SK-N-SH (cell line): ENCODE measurements at places on chromosomes 12 and 14. TPM values are rescaled to one million over a fixed set of nuclear protein-coding genes. Genes with fewer than 3 reads are reported as not detected.

GRCh38 chr14:79328863-79329262 lies 882.4 kb downstream of the DIO2 start:
- DNase-seq, result no peak

- no peak for DNase-seq
These were observed 178.7 kb downstream of the PAWR start for GRCh38 chr12:79512068-79512467.

Gene GPATCH2L
- 17.7 and 28.5 TPM in 2 replicates for polyA plus RNA-seq

Gene PCED1B
- polyA plus RNA-seq, result 0.08 and 0.21 TPM in 2 replicates

Gene MYH6
- polyA plus RNA-seq, result not detected in 2 replicates

Gene HNF1A
- not detected in 2 replicates for polyA plus RNA-seq

Gene AP1G2
- polyA plus RNA-seq, result 88.3 and 114 TPM in 2 replicates

Gene INSM2
- polyA plus RNA-seq, result 0.15 and 0.67 TPM in 2 replicates

DNA sequence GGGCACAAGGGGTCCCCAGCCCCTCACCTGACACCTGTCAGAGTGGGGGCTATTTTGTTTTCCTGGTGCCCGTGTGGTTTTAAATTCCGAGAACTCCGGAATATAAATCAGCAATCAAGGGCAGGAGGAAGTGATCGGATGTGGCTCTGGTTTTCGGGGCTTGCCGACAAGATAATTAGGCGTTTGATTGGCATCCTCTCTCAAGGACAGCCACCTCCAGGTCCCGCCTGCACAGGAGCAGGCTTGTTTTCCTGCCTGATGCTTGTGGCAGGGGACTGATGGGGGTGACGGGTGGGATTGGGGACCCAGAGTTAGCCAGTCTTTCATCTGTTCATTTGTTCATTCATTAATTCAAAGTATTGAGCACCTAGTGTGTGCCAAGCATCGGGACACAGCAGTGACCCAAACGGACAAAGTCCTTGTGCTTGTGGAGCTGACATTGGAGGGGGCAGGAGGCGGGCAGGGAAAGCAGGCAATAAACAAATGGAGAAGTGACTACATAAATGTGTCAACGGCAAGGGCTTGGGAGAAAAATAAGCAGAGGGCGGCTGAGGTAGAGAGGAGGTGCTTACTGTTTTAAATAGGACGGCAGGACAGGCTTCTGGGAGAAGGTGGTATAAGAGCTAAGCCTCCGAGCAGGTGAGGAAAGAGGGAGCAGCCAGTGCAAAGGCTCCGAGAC lies 166.5 kb downstream of the PHETA1 start:
- no peak for DNase-seq

- DNase-seq, result no peak
These were observed 18.0 kb upstream of the MYO1H start for GRCh38 chr12:109329686-109330085.

Gene PPM1H
- polyA plus RNA-seq, result 0.06 and 0.13 TPM in 2 replicates

- DNase-seq, result no peak
These were observed 486.4 kb downstream of the BCL11B start for GRCh38 chr14:98785578-98785977.

DNA sequence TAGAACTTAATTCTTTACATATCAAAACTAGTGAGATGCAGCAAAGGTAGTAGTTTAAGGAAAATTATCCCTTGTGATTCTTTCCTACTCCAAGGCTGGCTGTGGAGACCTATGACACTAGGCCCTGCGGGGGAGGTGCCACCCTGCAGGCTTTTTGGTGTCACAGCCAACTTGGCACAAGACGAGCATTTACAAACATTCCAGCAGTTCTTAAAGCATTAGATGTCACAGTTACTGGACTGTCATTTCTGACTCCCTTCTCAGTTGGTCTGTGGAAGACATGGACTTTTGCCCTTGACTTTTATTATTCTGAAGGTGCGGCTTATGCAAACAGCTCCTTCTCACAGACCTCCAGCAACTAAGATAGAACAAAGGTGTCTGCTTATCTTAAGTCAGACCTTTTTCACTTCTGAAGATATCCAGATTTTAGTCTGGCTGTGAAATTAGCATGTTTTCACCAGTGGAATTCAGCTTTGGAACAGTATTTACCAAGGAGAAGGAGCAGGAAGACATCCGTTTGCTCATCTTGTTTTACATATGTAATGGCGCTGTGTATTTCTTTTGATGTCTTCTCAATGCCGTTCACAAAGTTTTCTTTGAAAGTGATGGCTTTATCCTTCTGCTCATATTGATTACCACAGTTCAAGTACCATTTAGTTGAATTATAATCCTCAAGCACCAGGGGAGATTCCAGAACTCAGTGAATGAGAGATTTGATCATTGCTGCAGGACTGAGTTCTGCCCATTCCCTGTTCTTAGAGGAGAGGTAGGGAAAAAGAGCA lies 17.9 kb downstream of the SRGAP1 start:
- no peak for DNase-seq

DNA sequence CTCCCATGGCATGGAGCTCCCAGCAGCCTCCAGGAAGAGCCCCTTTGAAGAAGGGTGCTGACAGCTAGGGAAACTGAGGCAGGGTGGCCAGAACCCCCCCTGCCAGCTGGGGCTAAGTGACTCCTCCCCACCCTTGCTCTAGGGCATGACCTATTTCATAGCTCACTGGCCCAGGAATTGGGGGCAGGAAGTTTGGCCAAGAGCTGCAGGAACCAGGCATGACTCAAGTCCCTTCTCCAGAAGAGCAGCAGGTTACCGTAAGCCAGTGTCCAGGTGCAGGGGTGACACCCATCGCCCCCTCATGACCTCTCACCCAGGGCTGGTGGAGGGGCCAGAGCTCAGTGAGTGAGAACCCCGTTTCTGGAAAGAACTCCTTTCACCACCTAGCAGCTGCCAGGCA lies 1.9 kb downstream of the RASAL1 start:
- DNase-seq, result no peak

Gene FOXN4
- polyA plus RNA-seq, result 0.03 and 0.10 TPM in 2 replicates

DNA sequence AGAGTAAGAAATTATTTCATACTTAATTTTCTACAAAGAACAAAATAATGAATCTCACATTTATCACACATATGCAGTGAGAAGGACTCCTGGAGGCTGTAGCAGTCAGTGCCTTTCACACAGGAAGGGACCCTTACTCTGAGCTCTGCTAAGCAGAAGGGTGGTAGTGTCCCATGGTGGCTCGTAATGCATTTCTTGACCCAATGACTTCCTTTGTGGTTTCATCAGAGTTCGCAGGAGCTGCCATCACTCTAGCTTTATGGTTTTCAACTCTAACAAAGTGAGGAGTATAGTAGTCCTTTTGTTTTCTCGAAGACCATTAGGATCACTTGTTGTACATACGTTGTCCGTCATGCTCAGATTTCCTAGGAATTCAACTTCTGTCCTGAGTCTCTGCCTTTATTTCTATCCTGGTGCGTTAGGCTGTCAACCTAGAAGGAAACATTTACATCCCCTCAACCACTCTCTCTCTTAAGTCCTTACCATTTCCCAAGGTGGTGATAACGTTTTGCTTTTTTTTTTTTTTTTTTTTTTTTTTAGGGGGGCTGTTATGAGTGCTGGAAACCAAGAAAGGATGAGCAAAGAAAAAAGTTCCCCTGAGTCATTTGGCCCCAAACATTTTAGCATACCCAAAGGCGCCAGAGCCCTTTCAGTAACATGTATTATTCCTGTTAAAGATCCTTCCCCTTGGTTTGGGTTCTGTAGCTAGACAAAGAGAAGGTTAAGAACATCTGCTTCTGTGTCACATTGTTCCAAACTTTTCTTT lies 37.2 kb downstream of the GABARAPL1 start:
- DNase-seq, result no peak

GRCh38 chr14:80291101-80291500 lies 79.8 kb upstream of the DIO2 start:
- DNase-seq, result no peak

Gene SSTR1
- 0.08 TPM in 2 replicates for polyA plus RNA-seq

Gene MYO1A
- not detected in 2 replicates for polyA plus RNA-seq

- DNase-seq, result no peak
These were observed 35.6 kb downstream of the SYNE3 start for GRCh38 chr14:95480887-95481226.

GRCh38 chr12:16949871-16950667 lies 344.1 kb upstream of the LMO3 start:
- DNase-seq, result no peak

DNA sequence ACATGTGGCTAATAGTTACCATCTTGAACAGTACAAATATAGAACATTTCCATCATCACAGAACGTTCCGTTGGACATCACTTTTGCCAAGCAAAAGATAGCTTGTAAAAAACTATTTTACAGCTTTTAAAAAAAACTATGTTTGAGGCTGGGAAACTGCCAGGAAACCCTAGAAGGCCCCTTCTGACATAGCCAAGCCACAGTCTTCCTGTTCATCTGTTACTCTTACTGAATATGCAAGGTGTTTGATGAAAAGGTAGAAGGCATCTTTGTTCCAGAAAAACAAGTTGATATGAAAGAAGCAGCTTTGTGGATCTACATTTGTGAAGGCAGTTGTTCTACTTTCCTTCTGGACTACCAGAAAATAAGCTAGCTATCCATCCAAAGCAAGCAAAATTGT lies 23.6 kb upstream of the WNK1 start:
- DNase-seq, result no peak

DNA sequence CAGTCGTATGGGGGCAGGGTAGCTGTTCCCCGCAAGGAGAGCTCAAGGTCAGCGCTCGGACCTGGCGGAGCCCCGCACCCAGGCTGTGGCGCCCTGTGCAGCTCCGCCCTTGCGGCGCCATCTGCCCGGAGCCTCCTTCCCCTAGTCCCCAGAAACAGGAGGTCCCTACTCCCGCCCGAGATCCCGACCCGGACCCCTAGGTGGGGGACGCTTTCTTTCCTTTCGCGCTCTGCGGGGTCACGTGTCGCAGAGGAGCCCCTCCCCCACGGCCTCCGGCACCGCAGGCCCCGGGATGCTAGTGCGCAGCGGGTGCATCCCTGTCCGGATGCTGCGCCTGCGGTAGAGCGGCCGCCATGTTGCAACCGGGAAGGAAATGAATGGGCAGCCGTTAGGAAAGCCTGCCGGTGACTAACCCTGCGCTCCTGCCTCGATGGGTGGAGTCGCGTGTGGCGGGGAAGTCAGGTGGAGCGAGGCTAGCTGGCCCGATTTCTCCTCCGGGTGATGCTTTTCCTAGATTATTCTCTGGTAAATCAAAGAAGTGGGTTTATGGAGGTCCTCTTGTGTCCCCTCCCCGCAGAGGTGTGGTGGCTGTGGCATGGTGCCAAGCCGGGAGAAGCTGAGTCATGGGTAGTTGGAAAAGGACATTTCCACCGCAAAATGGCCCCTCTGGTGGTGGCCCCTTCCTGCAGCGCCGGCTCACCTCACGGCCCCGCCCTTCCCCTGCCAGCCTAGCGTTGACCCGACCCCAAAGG lies 804 bp downstream of the GAPDH start:
- DNase-seq, result peak; percentile 81

GRCh38 chr12:123483602-123484248 lies 25.8 kb downstream of the SNRNP35 start:
- DNase-seq, result no peak

Gene OR10G3
- polyA plus RNA-seq, result not detected in 2 replicates

DNA sequence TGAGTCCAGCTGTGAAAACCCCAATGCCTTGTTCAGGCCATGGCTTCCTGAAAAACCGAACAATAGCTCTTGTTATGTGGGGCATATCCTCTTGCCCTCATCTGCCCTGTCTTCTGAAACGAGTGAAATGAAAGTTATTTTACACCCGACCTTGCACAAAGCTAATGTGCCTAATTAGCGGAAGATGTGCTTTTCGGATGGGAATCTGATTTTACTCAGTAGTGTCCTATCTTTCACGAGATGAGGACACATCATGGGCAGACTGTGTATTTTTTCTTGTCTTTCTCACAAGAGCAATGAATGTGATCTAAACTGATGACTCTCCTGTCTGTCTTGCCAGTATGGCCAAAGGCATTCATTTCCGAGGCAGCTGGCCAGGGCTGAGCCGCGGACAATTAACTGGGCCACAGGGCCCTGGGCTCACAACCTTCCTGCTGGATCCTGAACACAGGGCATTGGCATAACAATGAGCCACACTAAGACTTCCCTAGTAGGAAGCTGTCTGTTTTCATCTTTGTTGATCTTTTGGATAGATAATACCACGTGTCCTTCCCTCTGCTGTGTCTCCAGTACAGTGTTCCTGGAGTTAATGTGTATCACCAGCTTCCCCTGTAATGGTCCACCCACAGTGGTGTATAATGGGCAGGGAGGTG lies 86.0 kb upstream of the HIF1A start:
- DNase-seq, result peak; percentile 50

DNA sequence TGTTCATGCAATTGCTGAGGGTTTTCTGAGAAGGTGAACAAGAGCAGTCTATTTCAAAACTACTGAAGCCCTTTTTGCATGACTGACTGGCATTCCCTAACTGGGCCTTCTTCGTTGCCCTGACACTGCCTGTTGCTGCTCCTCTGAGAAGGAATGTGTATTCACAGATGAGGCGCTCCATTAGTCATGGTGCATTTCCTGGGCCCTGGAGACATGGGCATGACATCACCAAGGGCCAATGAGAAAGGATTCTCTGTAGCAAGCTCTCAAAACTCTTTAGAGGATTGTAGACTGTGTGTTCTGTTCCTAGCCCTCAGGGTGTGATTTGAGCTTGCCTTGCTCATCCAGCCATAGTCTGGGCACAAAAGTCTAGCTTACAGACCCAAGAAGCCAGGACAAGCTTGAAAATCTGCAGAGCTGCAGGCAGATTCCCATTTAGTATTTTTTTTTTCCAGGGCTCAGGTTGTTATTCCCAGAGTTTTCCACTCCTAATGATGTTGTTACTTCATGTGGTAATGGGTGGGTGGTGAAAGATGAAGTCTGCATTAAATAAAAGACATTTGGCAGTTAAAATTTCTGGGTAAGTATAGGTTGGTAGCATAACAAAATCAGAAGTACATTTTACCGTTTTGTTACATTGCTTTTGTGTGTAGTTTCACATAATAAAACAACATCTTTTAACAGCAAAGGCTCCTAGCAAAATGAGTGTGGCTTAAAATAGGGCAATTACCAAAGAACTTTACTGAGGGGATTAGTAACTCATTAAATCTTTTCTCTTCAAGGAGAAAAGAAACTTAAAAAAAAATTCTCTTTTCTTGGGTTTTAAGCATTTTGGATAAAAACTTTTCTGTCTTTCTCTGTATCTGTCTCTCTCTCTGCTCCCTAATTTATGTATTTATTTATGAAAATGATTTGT lies 318.4 kb downstream of the RAD51B start:
- DNase-seq, result peak; percentile 5

DNA sequence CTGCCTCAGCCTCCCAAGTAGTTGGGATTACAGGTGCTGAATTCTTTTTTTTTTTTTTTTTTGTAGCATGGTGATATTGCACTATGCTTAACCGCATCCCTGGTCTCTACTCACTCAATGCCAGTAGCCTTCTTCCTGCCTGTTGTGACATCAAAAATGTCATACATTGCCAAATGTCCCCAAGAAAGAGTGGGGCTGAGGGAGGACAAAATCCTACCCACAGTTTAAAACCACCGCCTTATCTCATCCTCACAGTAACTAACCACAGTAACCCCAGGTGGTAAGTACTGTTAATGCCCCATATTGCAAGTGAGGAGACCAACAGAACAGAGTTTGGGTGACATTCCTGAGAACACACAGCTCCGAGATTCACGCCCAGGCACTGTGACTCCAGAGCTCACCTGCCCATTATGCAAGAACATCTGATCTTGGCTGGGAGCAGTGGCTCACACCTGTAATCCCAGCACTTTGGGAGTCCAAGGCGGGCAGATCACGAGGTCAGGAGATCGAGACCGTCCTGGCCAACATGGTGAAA lies 19.6 kb downstream of the MORN3 start:
- DNase-seq, result no peak
